ENCODE measurements at places on chromosomes 11 and 22.
A peak's percentile ranks its signal among the peaks of the same experiment; 100 is the strongest.

DNA sequence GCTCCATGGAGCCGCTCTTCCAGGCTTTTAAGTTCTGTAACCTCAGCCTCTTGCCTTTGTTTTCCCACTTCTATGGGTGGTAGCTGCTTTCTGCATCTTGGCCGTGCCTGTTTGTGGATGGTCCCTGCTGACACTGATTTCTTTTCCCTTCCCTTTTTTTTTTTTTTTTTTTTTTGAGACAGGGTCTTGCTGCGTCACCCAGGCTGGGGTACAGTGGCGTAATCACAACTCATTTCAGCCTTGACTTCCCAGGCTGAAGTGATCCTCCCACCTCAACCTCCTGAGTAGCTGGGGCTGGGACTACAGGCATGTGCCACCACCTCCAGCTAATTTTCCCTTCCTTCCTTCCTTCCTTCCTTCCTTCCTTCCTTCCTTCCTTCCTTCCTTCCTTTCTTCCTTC lies 57.7 kb upstream of the EP300 start:
- ATAC-seq, result no peak

DNA sequence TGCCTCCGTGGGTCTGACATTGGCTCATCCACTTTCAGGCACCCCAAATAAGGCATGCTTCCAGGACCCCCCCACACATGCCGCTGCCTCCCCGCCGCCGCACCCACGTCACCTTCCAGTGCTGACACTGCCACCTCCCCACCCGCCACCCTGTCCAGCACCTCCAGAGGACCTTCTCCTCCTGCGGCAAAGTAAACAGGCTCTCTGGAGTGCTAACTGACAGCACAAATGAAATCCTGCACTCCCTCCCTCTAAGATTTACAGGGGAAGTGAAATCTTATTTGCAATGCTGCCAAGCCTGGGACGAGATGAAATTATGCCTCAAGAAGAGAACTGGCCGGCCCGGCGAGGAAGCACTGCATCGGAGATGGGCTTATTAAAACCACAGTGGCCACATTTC lies 35.3 kb downstream of the MACROD1 start:
- no peak for ATAC-seq

- no peak for ATAC-seq
Observed at GRCh38 chr11:12679471-12679870, 5.2 kb downstream of the TEAD1 start.

DNA sequence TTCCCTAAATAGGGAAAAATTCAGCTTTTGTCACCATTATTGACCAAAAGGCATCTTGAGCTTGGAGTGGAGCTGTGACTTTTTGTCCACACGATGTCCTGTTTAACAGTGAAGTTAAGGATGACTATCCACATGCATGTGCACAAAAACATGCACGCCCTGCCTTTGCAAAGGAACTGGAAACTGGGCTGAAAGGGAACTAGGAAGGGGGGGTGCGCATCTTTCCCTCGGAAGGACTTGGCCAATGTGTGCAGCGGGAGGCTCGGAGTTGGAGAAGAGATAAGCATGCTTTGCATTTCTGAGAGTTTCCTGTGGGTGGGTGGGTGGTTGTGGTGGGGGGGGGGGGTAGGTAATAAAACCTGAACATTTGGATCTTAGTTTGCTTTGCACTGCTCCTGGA lies 411 bp upstream of the KIRREL3 start:
- ATAC-seq, result no peak

DNA sequence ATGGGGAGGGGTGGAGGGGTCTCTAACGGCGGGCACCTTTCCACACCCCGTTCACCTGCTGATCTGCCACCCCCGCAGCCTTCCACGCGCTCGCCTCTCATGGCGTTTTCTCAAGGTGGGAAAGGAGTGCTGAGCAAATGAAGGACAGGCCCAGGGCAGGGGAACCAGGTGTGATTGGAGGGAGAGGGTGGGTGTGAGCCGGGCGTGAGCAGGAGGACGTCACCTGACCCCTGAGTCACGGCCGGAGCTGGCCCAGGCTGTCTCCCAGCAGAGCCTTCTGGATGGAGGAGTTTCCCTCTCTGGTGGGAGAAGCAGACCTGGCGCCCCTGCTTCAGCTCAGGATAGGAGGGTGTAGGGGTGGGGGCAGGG lies 14.0 kb upstream of the ARHGAP8 start:
- ATAC-seq, result no peak

DNA sequence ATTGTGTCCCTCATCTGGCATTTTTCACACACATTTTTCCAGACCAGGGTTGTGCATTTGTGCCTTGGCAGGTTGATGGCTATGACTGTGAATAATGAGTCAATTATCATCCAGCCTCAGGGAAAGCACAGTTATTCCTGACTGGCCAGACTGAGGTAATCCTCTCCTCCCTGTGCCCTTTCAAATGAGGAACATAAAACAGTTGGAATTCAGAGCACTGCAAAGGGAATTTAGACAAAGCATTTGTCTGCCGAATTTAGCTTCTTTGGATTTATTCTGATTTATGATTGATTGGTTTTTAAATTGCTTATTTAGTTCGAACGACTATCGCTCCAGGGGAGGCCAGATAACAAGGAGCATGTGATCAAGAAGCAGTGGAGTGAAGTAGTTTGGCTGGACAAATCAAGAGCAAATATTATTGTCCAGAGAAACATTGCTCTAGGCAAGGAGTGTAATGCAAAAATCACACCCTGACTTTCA lies 30.8 kb upstream of the RAG2 start:
- no peak for ATAC-seq

DNA sequence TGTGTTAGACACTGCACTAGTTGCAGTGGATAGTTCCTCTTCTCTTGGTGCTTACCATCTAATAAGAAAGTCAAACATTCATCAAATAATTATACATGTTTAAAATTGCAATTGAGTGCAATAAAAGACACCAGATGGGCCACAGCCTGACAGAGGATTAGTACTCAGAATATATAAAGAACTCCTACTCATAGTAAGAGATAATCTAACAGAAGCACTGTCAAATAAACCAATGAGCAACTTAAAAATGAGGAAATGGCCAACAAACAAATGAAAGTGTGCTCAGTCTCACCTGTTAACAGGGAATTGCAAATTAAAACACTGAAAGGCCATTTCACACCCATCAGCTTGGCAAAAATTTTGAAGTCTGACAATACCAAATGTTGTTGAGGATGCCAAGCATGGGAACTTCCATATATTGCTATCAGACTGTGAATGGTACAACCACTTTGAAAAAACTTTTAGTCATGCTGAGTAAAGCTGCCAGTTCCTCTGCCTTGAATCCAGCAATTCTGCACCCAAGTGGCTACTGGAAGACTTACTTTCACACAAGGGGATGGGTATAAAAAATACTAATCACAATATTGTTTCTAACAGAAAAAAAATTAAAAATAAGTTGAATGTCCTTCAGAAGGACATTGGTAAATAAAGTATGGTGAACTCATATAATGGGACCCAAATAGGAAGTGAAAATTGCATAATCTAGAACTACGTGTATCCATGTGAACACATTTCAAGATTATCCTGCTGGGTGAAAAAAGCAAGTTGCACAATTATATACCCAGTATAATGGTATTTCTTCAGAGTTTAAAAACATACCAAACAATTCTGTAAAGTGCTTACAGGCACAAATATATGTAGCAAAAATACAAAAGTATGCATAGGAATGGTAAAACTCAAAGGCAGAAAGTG lies 41.4 kb upstream of the CREB3L1 start:
- ATAC-seq, result no peak

GRCh38 chr11:12472401-12473005 lies 95.1 kb downstream of the PARVA start:
- no peak for ATAC-seq

DNA sequence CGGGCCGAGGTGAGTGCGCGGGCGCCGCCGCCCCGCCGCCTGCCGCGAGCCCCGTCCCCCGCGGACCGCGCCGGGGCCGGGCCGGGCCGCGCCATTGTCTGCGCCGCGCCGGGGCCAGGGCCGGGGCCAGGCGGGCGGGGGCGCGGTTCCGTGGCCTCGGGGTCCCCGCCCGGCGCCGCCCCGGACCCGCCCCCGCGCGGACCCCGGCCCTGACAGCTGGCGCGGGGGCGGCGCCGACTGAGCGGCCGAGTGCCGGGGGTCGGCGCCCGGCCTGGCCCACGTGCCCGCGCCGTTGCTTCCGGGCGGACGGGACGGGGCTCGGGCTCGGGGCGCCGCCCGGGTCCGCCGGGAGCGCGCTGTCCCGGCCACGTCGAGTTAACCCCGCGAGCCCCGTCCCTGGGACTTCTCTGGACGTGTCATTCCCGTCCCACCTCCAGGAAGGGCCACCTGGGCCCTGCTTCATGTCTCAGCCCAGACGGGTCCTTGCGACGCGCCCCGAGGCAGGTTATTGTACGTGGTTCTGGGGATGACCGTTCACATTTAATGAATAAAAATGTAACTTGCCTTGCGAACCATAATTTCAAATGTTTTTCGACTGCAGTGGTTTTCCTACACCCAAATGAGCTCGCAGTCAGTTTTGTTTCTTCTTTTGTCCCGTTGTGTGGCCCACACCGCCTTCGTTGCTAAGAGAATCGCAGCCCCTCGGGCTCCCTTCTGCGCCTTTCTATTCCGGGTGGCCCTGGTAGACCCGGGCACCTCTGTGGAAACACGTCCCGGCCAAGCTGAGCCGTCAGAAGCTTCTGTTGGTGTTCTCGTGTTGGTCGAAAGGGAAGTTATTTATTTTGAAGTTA lies 562 bp downstream of the ZBED4 start:
- peak; percentile 40 for ATAC-seq
